ENCODE measurements at places on chromosomes 13 and 19.
A peak's percentile ranks its signal among the peaks of the same experiment; 100 is the strongest.

- no peak for DNase-seq
Measured at GRCh38 chr13:96284971-96285370, 195.1 kb downstream of the HS6ST3 start.

DNA sequence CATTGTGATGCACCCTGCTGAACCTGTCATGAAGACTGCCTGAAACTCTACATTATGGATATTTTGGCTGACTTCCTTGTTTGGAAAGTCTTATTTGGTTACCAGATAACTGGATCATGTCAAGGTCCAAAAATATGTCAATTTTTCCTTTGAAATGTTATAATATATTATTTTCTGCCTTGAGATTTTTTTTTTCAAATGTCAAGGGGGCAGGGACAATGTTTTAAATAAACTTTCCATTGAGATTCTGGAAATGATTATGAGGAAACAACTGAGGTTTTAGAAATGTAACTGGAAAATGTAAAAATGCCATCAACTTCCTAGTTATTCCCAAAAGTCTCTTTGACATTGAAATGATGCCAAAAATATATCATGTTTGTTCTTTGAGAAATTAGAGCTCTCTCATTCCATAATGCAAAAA lies 117.0 kb downstream of the RFC3 start:
- DNase-seq: no peak

DNA sequence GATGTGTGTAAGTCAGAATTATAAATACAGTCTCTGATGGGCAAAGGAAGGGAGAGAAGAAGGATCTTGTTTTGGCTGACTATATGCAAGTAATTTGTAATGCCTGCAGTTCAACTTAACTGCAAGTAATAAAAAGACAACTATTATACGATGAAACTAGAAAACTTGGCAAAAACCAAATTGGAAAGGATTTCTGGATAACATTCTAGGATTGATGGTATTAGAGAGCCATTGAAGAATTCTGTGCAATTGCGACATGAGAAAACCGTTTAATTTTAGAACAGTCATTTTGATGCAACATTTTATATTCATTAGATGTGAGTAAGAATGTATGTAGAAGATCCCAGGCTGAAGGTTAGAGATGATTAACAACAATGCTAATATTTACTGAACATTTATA lies 1334.1 kb downstream of the EFNB2 start:
- DNase-seq: no peak

GRCh38 chr13:109256866-109257760 lies 529.3 kb downstream of the IRS2 start:
- no peak for DNase-seq

DNA sequence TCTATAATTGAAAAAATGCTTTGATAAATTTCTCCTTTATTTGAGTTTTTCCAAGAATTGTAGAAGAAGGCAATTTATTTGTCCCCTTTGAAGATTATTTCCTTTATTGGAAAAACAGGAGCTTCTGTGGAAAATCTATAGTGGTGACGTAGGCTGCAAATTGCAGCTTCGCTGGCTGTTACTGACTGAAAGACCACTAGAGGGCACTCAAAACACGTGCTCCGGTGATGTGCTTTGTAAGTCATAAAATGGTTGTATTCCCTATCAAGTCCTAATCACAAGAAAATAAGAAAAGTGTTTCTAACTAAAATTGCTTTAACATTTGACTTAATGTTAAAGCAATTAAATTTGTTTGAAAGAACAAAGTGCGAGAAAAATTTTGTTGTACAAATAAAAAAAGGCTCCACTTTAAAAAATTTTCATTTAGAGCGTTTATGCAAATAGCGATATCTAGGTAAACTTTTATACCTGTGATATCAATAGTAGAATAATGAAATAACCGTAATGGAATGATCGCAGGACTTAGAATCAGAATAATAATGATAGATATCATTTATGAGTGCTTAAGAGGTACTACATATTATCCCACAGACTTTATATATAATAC lies 638.2 kb upstream of the SPRY2 start:
- peak; percentile 1 for DNase-seq

GRCh38 chr19:35648017-35648961 lies at the start of gene COX6B1:
TSS of gene COX6B1 (plus strand) at chr19:35648323. CDS start at chr19:35651244, 2,921 bp downstream.
- peak; percentile 87 for DNase-seq

- no peak for DNase-seq
Measured at GRCh38 chr19:42214810-42215485, 2.5 kb downstream of the DEDD2 start.

GRCh38 chr19:13163609-13164342 lies 13.6 kb downstream of the IER2 start:
- DNase-seq: peak; percentile 16

DNA sequence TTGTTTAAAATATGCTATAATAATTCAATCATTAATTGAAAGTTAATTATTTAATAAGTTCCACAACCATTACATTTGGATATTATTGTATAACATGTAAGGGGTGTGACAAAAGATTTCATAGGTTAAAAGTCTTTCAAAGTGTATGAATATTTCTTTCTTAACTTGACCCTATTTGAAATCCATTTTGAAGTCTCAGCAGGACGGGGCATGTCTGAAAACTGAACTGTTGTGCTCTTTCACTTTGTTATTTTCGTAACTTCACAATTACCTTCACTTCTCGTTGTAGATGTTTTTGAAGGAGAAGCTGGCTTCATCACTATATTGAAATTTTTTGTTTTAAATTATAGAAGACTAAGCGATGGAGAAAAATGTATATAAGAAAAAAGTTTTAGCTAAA lies 1775.7 kb downstream of the PCDH9 start:
- no peak for DNase-seq

Data from effector memory CD8-positive, alpha-beta T cell (primary cell).